ENCODE measurements at places on chromosomes 12 and 14.
A peak's percentile ranks its signal among the peaks of the same experiment; 100 is the strongest.

GRCh38 chr12:112115259-112116045 lies 6.9 kb upstream of the NAA25 start:
- no peak for DNase-seq

GRCh38 chr12:24500831-24501230 lies 448.1 kb downstream of the BCAT1 start:
- no peak for DNase-seq

- DNase-seq = no peak
Measured at GRCh38 chr14:96519970-96520369, 17.8 kb downstream of the PAPOLA start.

DNA sequence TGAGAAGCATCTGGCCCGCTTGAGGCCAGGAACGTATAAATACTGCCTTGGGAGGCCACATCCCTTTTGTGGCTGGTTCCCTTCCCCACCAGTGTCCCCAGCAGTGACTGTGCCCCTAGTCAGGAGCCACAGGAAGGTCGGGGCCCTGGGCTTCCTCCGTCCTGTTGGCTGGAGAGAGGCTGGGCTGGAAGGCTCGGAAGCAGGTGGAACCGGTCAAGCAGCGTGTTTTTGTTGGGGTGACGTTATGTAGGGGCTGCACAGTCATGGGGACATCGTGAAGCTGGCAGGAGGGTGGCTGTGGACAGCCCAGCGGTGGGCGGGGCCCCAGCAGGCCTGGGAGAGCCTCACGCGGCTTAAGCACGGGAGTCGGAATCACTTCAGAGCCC lies 10.1 kb downstream of the XRCC3 start:
- no peak for DNase-seq

DNA sequence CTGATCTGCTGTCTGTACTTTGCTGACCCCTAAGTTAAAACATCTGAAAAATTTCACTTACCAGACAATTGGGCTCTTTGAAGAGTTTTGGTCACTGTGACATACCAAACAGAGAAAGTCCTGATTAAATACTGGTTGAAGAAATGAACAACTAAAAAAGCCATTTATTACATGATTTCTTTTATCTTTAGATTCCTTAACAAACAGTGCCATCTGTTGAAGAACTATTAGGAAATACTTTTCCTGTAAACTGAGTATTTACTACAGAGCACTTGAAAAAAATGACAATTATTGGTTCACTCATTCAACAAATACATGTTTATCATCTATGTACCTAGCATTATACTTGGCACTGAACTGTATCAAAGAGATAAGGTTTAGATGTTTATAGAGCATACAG lies 6.5 kb upstream of the WASHC4 start:
- DNase-seq = peak; percentile 43

DNA sequence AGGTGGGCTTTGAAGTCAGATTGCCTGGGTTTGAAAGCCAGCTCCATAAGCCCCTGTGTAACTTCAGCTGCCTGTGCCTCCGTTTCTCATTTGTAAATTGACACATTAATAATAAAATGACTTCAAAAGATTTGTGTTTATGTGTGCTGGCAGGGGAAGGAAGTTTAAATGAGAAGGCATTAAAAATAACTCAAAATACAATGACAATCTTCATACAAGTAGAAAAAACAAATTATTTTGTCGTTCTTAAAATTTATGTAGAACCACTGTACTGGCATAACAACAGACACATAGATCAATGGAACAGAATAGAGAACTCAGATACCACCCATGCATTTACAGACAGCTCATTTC lies 83.0 kb downstream of the PPM1A start:
- no peak for DNase-seq

- DNase-seq = no peak
Measured at GRCh38 chr12:31485571-31485970, 105.4 kb downstream of the DENND5B start.

- DNase-seq = no peak
Measured at GRCh38 chr14:103156651-103157378, 33.6 kb downstream of the TNFAIP2 start.

DNA sequence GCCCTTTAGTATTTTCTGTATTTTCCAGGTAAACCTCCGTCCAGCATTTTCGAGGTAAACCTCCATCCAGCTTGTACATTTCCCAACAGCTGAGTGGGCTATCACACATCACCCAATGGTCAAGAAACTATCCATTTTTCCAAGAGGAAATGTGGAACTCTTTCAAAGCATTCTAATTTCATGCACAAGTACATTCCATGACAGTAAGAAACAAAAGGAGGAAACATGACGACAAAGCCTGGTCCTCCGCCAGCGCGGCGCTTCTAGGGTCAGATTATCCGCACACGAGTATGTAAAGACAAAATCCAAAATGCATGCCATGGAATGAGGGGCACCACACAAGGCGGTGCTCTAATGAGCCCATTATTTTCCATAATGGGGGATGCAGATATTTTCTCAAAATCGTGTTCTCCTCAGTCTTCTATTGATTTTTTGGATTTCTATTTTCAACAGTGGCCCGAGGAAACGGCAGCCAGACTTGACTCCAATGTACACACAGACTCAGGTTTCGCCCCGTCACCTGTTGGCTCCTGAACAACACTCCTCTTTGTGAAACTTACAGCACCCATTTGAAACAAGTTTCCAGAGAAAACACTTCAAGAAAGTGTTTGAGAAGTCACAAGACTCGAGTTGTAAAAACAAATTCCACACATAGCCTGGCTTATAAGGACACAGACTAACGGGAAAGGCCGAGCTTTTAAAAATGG lies 107.4 kb downstream of the PRICKLE1 start:
- DNase-seq = no peak

DNA sequence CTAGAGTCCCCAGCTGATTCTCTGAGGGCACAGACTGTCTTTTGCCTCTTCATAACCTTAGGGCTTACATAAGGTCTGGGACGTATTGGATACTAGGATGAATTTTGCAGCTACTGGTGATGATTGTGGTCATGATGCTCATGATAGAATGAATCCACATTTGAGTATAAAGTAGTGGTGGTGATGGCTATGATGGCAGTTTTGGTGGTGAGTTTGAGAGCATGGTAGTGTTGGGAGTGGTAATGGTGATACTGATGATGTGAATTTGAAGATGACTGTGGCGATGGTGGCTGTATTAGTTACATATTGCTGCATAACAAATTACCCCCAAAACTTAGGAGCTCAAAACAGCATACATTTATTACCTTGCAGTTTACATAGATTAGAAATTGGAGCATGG lies 14.1 kb upstream of the ASIC1 start:
- no peak for DNase-seq

- DNase-seq = no peak
Measured at GRCh38 chr12:127898616-127899015, 368.4 kb upstream of the TMEM132C start.

DNA sequence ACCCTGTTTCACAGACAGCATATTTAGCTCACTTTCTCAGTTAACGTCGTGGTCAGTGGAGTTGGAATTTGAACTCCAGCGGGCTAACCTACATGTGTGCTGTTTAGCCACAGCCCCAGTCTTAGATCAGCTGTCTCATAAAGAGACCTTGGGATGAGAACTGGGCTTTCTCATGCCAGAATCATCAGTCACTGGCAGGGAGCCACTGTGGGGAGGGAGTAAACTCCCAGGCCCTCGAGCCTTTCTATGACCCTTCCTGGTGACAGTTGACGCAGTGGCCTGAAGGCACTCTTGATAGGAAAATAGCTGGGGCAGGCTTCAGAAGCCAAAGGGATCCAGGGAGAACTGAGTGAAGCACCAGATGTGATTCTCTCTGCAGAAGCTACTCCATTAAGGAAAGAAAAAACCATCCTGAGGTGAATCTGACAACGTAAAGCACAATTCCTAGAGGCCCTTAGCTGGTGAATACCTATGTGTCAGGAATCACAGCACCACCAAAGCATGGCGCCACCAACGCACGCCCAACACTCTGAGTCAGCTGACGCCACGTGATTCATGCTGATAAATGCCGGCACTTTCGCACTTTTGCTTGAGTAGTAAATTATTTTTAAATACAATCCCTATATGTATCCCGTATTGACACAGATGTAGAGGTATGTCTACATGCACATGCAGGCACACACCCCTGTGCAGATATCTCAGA lies 279.6 kb upstream of the TMEM132C start:
- peak; percentile 40 for DNase-seq

GRCh38 chr12:127125607-127126259 lies 1141.2 kb upstream of the TMEM132C start:
- DNase-seq = peak; percentile 8

DNA sequence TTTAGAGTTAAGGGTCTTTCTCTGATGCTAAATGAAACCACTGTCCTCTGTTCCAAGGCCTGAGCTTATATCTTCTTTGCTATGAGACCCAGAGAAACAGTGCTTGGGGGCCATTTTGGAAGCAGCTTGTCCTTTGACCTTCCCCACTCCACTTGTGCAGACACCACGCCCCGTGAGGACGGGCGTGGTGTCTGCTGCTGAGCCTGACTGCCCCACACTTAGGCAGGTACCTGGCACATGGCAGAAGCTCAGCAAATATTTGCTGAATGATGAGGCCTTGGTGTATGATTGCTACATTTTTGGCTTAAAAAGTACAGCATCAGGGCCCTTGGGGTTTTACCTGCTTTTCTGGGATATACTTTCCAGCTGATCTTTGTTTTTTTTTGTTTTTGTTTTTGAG lies 69.9 kb downstream of the RASSF3 start:
- DNase-seq = no peak

- no peak for DNase-seq
Measured at GRCh38 chr12:67457778-67458665, 188.9 kb downstream of the CAND1 start.

- no peak for DNase-seq
Measured at GRCh38 chr14:100547633-100548294, 39.5 kb downstream of the BEGAIN start.

GRCh38 chr14:56181681-56182085 lies 63.5 kb downstream of the PELI2 start:
- DNase-seq = no peak

- DNase-seq = no peak
Measured at GRCh38 chr14:46686652-46687051, 35.1 kb upstream of the RPL10L start.

- DNase-seq = no peak
Measured at GRCh38 chr12:103909811-103910210, 20.4 kb upstream of the HSP90B1 start.

GRCh38 chr12:45435945-45436710 lies 220.2 kb downstream of the ANO6 start:
- no peak for DNase-seq

- no peak for DNase-seq
Measured at GRCh38 chr14:96592591-96593386, 90.6 kb downstream of the PAPOLA start.

- DNase-seq = no peak
Measured at GRCh38 chr12:68118096-68118755, 41.3 kb downstream of the IFNG start.

- DNase-seq = peak; percentile 57
Measured at GRCh38 chr14:99481745-99482099, 513 bp downstream of the CCNK start.

DNA sequence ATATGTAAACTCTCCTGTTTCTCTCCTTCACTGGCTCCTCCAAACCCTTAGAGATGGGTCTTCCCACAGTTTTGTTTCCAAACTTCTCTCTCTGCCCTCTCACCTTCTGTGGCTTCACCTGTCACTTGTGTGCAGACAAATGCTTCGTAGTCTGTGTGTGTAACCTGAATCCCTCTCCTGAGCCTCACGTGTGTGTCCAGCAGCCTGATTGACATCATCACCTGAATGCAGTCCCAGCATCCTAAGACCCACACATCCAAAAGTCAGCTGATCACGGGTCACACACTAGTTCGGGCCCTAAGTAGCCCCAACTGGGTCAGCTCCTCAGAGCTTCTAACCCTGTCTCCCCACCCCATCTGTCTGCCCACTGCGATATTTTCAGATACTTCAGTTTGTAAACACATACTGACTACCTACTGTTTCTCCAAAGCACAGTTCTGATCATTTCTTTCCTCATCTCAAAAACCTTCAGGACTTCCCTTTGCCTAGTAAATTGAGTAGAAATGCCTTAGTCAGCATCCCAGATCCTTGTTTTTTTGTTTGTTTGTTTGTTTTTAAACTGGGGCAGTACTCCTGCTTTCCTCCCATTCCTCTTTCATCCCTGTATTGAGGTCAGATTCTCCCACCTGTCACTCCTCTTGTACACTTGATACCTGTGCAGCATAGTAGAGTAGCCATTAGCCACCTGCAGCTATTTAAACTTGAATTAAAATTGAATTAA lies 23.7 kb downstream of the FNTB start:
- no peak for DNase-seq

- no peak for DNase-seq
Measured at GRCh38 chr12:111677186-111677585, 8.6 kb downstream of the BRAP start.

DNA sequence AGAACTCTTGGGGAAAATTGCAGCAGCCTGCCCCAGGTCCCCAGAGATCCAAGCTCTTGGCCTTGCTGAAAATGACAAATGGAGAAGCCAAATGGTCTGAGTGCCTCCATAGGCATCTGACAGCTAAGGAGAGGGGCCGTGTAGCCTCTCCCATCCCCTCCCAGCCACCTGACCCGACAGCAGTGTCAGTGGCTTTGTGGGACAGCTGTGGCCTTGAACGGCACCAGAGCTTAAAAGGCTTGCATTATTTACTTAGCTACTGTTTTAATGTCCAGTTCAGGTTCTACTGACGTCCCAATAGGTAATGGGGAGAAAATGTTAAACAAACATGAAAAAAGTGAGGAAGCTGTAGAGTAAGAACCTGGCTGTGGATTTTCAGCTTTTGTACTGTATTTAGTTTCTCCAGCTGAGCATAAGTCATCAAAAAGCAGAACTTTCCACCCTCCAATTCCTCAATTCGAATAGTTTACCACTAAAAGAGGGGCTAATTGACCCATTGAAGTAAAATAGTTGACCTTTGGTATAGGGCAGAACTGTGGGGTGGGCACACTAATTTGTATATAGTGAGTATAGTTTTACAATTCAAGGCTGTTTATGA lies 50.0 kb downstream of the FOS start:
- DNase-seq = no peak

GRCh38 chr12:122876731-122877130 lies 19.2 kb downstream of the VPS37B start:
- no peak for DNase-seq

- no peak for DNase-seq
Measured at GRCh38 chr14:61593330-61593729, 102.0 kb upstream of the HIF1A start.

GRCh38 chr12:131482686-131483085 lies 228.2 kb upstream of the SFSWAP start:
- no peak for DNase-seq

DNA sequence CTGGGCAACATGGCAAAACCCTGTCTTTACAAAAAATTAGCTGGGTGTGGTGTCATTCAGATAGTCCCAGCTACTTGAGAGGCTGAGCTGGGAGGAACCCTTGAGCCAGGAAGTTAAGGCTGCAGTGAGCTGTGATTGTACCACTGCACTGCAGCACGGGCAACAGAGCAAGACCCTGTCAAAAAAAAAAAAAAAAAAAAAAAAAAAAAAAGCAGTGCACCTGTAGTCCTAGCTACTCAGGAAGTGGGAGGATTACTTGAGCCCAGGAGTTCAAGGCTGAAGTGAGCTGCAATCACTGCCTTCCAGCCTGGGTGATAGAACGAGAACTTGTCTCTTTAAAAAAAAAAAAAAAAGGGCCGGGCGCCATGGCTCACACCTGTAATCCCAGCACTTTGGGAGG lies 5.6 kb downstream of the REM2 start:
- no peak for DNase-seq

All from RKO (cell line).